ENCODE measurements at places on chromosomes 7 and 10.

- no peak for DNase-seq
- H3K27ac ChIP-seq = no peak overlapping the region
Measured at GRCh38 chr7:1017586-1018333, 26.6 kb upstream of the GPR146 start.

GRCh38 chr10:100364735-100365391 lies 17.8 kb downstream of the SCD start:
- DNase-seq = peak; percentile 83
- no peak overlapping the region for H3K4me3 ChIP-seq
- H3K4me1 ChIP-seq = peaks cover 26% of the 10 kb centered on the region
- no peaks in the 10 kb centered on the region for H3K36me3 ChIP-seq
- H3K27me3 ChIP-seq = no peaks in the 10 kb centered on the region
- peak overlapping the region; percentile 54 for H3K27ac ChIP-seq

DNA sequence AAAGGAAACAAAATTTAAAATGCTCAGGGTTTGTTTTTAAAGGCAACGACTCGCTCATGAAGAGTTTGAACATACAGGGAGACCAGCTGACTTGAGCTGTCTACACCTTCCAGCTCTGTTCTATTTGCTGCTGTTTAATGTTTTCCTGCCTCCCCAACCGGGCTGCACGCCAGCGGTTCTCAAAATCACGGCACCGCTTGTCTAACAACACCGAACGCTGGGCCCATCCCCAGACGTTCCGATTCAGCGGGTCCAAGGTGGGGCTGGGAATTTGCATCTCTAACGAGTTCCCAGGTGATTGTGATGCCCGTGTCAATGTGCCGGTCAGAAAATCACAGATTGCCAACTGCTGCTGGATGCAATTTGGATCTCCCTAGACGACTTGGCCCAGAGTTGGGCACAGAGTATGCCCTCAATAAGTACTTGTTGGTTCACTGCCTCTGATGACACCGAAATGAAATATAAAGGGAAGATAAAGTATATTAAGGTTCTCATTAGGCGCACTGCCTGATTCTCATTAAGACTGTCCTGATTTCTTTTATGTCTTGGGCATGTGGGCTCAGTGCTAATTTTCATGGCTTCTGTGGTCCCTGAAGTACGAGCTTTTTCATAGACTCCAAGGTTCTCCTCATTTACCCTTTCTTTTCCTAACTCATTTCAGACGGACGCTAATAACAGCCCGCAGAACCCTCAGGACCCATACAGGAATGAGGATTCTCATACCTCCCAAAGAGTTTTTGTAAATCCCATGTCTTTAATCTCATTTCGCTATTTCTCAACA lies 28.5 kb downstream of the CELF2 start:
- H3K36me3 ChIP-seq = no peaks in the 10 kb centered on the region
- H3K4me1 ChIP-seq = peaks cover 38% of the 10 kb centered on the region
- DNase-seq = no peak
- peak overlapping the region; percentile 79 for H3K27ac ChIP-seq
- no peaks in the 10 kb centered on the region for H3K27me3 ChIP-seq
- H3K4me3 ChIP-seq = peak overlapping the region; percentile 9

- H3K36me3 ChIP-seq = no peaks in the 10 kb centered on the region
- DNase-seq = peak; percentile 83
- H3K27ac ChIP-seq = peak overlapping the region; percentile 84
- H3K27me3 ChIP-seq = no peaks in the 10 kb centered on the region
- no peak overlapping the region for H3K4me3 ChIP-seq
Measured at GRCh38 chr10:17023386-17024298, 106.0 kb downstream of the CUBN start.

All from suprapubic skin (tissue), 4 donors.